ENCODE measurements at places on chromosomes 5 and 9.

DNA sequence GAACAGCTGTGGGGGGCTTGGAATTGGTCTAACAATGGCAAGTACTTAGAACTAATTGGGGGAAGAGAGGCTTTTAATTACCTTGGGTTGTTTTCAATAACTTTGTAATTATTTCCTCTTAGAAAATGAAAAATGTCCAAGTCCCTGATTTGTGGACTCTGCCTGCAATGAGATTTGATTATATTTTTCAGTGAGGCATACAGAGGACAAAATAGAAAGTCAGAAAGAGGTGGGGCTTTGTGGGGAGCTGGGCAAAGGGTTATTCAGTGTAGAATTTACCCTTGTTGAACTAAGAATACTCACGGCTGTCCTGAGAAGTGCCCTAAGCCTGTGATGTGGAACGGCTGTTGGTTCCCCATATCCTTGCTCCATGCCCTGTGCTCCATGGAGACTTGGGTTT lies 153.0 kb downstream of the ICE1 start:
- no peak for DNase-seq

DNA sequence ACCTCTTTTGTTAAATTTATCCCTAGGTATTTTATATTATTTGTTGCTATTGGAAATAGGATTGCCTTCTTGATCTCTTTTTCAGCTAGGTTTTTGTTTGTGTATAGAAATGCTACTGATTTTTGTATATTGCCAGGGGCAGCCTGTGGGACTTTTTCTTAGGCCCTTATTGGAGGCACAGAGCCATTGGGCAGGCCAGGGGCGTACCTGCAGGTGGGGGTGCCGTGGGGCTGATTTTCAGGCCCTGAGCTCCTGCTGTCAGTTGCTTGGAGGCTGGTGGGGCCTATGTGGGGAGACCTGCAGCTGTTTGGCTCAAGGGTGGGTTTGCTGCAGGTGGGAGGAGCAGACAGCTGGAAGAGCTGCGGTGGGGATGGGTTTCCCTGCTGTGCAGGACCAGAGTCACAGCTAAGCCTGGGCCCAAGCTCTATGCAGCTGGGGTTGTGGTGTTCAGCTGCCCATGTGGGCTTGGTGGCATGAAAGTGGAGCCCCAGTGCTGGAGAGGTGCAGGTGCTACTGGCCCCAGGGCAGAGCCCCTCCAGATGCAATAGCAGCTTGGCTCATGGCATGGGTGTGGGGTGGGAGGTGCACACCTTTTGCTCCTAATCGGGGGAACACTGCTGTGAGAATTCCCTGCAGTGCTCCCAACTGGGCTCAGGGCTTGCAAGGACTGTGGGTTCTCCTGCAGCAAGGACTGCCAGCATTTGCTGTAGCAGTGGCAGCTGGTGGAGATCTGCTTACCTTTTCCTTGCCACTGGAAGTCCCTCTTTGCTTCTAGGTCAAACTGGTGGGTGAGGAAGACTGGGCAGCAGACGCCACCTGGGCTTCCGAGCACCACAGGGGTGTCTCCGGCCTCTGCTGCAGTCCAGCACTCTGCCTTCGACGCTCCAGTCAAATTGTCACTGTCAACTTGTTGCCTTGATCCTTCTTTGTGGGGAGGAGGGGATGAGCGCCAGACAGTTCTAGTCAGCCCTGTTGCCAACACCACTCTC lies 7.6 kb upstream of the CLPTM1L start:
- no peak for DNase-seq

DNA sequence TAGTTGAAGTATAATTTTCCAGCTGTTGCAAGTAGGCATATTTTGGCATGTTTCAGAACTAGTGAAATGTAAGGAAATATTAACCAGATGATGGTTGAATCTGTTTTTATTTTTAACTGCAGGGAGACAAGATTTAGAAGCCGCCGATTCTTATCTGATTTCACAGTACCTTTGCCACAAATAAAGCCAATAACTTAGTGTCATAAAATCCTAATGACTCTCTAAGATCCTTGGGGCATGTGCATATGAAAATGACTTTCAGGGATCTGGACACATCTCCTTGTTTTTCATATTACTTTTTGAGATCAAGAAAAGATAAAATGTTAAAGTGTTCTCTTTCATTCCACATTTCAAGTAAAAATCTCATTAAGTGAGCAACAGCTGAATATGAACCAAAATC lies 125.8 kb upstream of the CNTLN start:
- no peak for DNase-seq

DNA sequence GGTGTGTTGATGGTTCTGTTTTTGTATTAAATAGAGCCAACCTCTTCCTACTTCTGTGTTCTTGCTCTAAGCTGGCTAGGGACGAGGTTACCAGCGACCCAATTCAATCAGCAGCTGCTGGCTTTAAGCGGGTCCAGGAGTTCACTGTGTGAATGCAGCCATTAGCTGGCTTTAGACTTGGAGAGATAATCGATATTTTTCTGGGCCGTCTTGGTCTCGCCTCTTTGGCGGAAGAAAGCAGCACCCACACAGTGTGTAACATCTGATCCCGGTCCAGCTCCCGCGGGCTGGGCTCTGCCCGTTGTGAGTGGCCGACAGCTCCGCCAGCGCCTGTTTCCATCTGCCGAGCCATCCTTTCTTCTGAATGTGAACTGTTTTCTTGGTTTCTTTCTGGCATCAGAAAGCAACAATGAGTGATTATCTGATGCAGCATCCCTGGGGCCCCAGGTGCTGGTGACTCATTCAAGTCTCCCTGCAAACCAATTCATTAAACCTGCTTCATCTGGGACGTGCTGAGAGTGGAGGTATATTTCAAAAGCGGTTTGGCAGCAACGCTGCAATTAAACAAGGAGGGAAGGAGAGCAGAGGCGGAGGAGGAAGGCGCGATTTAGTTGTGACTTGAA lies 90.8 kb upstream of the IRX4 start:
- no peak for DNase-seq

GRCh38 chr9:551986-552929 lies 289.2 kb upstream of the DMRT1 start:
- DNase-seq = no peak

- DNase-seq = no peak
These were observed 69.4 kb upstream of the PSD2 start for GRCh38 chr5:139726248-139726647.

- DNase-seq = no peak
These were observed 167.1 kb downstream of the CD180 start for GRCh38 chr5:67029481-67029880.

DNA sequence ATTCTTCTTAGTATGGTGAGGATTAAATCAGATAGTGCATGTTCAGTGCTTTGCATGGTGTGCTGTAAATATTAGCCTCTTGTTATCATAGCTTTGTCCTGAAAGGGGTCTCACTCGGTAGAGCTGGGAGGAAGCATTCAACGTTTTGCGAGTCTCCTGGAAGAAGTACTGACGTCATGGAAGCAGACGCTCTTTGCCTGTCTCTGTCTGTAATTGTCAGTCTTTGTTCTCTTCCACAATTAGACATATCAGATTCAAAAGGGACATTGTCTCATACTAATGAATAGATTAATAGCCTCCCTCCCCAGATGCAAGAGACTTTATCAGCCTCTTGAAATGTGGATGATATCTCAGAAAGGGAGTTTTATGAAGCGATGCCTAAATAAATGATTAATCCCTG lies 91.8 kb upstream of the CXCL14 start:
- no peak for DNase-seq

- peak; percentile 5 for DNase-seq
These were observed 260.2 kb upstream of the NR4A3 start for GRCh38 chr9:99561509-99561917.

- no peak for DNase-seq
These were observed 73.6 kb upstream of the PPP2R2B start for GRCh38 chr5:146952168-146952567.

DNA sequence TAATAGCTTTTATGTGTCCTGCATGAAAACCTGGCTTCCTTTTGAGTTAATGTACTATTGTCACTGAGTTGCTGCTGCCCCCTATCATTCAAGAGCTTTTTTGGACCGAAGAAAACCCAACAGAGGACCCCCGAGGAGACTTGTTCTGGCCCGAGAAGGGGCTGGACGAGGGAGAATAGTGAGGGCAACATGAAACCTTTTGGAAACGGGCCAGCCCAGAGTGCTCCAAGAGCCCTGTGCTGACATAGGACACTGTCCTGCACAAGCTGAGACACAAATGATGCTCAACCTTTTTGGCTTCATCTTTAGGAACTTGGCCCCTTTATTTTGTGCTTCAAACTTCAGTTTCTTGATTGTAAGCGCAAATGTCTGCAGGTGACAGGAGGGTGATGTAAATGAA lies 4.0 kb upstream of the GADD45G start:
- no peak for DNase-seq

- DNase-seq = no peak
These were observed 62.8 kb upstream of the ZFAND5 start for GRCh38 chr9:72427801-72428200.

DNA sequence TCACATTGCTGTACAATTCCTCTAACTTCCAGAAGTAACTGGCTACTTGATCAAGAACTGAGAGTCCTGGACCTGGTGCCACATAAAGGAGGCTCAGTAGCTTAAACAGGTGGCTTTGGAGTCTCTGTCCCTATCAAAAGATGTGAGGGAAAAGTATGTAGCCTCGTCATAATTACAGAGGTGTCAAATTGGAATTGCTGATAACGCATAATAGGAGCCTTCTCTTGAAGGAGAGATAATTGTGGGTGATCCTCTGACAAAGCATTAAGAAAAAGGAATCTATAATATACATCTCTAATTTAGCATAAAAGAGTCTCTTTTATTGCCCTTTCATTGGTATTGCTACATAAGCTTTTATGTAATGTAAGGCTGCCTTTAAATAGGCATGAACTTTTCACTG lies 1246.4 kb upstream of the CDH9 start:
- DNase-seq = no peak

GRCh38 chr5:175728885-175729828 lies 71.3 kb downstream of the HRH2 start:
- DNase-seq = peak; percentile 43

- DNase-seq = peak; percentile 100
These were observed 38.8 kb upstream of the COL5A1 start for GRCh38 chr9:134602547-134603362.

Data from Daoy (cell line).